Stimulated activated CD4-positive, alpha-beta T cell treated with anti-CD3 and anti-CD28 coated beads, Interleukin-4, amount 100 ng/mL, for 24 hours (primary cell): ENCODE measurements at places on chromosomes 13 and 19.

DNA sequence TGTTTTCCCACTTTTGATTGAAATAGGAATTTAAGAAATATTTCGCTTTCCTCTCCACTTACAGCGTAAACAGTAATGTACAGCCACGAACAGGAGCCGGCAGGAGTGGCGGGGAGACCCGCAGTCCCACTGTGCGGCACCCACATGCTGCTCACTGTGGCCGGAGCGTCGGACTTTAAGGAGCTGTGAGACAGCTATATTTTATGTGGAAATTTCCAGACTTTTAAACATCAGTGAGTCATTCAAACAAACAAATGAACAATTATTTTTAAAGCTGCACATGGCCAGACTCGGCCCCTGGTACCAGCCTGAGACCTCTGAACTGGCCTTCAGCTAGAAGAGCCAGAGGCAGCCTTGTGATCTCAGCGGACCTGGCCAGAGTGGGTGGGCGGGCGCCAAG lies 52.5 kb downstream of the CRYL1 start:
- DNase-seq, result no peak

GRCh38 chr13:90898811-90899210 lies 448.7 kb upstream of the MIR17HG start:
- DNase-seq, result no peak

DNA sequence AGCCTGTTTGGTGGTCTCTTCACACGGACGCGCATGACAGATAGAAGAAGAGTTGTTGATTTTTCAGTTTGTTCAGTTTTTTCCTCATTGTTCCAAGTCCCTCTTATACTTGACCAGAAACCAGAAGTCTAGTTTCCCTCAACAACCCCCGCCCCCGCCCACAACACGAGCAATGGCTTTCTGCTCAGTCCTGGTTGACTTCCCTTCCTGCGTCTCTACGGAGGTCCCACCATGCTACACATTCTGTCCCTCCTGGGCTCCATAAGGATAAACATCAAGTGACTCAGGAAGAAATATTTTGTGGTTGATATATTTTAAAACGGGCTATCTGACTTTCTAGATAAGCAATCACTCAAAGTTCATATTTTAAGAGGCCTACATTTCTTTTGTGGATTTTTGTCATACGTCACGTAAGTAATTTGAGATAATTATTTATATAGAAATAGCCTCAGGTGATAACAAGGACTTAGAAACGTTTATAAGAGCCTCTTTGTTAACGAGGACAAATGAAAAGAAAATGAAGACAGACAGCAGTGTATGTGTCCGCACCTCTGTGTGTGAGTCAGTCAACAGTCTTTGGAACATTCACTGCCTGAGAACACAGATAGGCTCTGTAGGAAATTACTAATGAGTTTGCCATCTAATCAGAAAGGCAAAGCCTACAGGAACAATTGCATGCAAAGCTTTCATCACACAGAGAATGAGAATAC lies 214.4 kb downstream of the RAP2A start:
- no peak for DNase-seq

DNA sequence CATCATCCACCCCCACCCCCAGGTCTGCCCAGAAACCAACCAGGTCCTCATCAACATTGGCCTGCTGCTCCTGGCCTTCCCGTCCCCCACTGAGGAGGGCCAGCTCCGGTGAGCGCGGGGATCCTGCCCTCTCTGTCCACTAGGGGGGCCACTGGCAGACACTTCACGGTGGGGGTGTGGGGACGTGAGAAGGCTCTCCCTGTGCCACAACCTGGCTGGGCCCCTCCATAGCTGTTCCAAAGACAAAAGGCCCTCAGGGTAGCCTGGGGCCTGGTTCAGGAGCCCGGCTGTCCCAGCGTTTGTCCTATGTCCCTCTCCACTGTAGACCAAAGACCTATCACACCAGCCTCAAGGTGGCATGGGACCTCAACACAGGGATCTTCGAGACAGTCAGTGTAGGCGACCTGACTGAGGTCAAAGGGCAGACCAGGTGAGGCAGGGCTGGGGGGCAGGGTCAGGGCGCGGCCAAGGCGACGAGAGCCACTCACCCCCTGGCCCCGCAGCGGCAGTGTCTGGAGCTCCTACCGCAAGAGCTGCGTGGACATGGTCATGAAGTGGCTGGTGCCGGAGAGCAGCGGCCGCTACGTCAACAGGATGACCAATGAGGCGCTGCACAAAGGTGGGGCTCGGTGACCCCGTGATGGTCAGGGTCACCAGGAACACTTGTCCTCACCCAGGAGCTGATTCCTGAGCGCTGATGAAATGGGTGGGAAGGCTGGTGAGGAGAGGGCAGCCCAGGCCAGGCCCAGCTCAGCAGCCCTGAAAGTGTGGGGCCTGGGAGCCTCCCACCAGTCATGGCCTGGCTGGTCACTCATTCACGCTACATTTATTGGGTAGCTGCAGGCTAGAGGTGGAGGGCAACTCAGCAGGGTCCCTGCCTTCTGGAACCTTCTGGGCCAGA lies 7.9 kb downstream of the DCAF15 start:
- DNase-seq, result no peak

DNA sequence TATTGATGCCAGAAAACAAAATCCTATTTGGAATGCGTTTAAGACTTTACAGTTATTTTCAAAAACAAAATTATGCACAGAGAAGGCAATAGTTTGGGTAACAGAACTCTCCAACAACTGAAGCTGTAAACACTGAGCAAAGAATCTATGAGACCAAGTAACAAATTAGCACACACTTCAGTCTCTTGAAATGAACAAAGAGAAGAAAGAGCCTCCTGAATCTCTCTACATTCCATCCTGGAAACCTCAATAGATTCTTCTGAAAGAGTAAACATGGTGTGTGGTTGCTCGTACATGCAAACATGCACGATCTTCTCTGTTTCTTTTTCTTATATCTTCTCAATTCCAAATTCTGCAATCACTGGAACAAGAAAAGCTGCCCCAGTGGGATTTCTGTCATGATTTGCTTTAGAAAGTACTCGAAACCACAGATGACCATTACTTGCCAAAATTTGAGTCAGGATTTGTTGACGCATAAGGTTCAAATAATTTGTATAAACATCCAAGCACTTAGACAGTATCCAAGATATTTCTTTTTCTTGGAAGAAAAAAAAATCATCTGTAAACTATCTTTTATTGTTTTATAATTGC lies 137.9 kb upstream of the DACH1 start:
- no peak for DNase-seq

DNA sequence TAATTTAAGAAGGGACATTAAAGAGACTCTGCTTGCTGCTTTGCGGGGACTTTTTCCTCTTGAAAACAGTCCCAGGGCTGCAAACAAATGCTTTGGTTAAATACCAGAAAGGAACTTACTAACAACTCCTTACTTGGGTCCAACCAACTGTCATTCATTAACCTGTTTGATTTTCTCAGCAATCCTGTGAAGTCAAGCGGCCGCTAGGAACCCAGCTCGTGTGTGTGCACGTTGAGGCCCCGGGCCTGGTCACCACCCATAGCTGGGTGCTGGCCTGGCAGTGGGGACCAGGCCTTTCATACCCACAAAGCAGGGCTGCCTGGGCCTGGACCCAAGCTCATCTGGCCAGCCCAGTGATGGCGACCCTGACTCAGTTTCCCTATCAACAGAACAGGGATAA lies 50.7 kb downstream of the C1QTNF9 start:
- DNase-seq, result no peak

GRCh38 chr13:42275506-42275905 lies 3.6 kb downstream of the AKAP11 start:
- DNase-seq, result peak; percentile 32

- no peak for DNase-seq
These were observed 42.8 kb downstream of the GAS6 start for GRCh38 chr13:113820813-113821651.

GRCh38 chr19:47111006-47111621 lies 2.5 kb downstream of the ZC3H4 start:
- DNase-seq, result peak; percentile 59

DNA sequence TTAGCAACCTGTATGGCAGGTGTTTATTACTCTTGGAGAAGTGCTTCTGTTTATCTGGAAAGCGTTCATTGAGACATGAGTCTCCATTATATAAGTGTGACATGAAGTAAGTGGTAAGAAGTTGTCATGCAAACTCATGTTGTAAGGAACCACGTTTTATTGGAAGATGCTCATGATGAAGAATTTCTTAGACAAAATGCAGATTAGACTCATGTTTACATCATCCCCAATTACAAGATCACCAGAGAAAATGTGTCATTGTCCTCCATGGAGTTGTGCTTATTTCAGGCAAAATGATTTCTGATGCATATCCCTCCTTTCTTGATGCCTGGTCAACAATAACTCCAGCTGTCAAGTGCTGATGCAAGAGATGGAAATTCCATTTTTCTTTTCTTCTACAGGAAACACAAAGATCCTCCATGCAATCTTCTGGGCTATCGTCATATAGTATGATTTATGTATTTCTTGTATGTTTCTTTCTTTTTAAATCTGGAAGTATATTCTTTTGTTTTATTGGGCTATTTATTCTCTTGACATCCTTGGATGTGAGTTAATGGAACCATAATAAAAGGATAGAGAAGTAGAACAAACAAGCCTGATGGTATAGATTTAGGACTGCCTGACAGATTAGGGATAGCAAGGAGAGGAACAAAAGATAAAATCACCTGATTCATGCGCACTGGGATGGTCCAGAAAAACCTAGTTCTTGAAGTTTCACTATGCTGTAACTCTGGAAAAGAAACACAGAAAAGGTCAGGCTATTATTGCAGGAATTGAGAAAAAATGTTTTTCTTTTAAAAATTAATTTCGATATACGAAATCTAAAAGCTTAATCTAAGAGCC lies 50.7 kb upstream of the DIAPH3 start:
- no peak for DNase-seq

GRCh38 chr13:41985788-41986508 lies 25.0 kb upstream of the VWA8 start:
- DNase-seq, result no peak

DNA sequence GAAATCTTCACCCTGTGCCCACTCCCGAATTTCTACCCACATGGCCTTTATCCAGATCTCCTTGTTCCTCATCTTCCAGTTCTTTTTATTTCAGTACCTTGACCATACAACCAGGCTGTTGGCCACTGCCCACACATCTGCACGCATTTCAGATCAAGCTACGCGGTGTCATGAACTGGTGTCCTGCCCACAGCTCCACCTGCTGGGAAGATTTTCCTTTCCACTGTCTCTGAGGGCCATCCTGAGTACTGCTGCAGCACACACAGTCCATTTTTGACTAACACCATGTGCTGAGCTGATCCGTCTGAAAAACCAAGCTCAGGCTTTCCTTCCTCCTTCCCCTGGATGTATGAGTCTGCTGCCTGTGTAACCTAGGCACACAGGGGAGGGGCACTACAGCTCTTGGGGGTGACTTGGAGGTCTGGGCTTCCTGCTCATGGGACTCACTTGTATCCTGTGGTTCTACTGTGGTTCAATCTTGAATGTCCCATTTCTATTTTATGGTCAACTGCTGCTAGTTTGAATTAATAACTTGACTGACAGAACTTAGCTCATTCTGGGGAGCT lies 71.9 kb downstream of the WASF3 start:
- no peak for DNase-seq

GRCh38 chr13:34167347-34167746 lies 349.4 kb downstream of the RFC3 start:
- DNase-seq, result no peak

DNA sequence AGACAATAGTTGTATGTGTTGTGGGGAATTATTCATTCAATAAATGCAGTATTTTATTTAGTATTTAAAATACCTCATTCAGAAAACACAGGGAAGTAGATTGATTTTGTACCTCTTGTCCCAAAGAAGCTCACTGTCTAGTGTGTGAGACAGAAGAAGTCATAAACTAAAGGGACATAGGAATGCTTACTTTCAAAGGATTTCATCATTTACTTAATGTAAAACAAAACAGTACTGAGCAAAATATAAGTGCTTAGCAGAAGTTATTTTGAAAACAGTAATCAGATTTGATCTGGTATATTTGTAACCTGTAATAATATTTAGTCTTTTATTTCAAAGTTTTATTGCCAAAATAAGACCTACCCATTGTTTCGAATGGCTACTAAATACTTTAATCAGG lies 117.9 kb downstream of the TDRD3 start:
- no peak for DNase-seq

- DNase-seq, result no peak
These were observed 6.8 kb upstream of the DPRX start for GRCh38 chr19:53624771-53625545.

- DNase-seq, result no peak
These were observed 33.8 kb downstream of the ZFR2 start for GRCh38 chr19:3835055-3835435.

DNA sequence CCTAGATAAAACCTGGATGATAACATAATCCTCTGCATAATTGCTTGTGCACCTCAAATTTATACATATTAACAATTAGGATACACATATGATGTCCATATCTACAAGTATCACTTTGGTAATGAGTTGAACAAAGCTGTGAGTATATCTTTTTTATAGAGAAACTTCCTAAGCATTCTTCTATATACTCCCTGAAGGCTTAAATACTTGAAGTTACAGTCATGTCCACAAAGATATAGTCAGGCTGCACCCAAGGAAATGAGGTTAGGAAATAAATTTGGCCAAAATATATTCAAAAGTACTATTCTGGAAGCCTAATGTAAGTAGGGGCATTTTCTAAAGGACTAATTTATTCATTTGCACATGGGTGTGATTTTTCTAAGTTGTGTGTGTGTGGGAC lies 761.5 kb downstream of the PCDH9 start:
- DNase-seq, result no peak
